ENCODE measurements at places on chromosomes 3 and 15. TPM values are rescaled to one million over a fixed set of nuclear protein-coding genes. Genes with fewer than 3 reads are reported as not detected.

DZIP3 gene
- total RNA-seq: 4.7 TPM

TBL1XR1 gene
- total RNA-seq: 160 TPM

LSAMP gene
- total RNA-seq: not detected

ANKRD34C gene
- total RNA-seq: not detected

PARP16 gene
- 11.7 TPM for total RNA-seq

ALDH1A3 gene
- not detected for total RNA-seq

GOLGA8J gene
- not detected for total RNA-seq

ITIH4 gene
- total RNA-seq: 3.6 TPM

NAA80 gene
- 20.0 TPM for total RNA-seq

STRIT1 gene
- total RNA-seq: not detected

GOLGA8S gene
- 0.07 TPM for total RNA-seq

SLC9A9 gene
- total RNA-seq: 1.1 TPM

TMC3 gene
- total RNA-seq: not detected

GRAMD2A gene
- 0.21 TPM for total RNA-seq

CFAP44 gene
- total RNA-seq: 2.7 TPM

CHRFAM7A gene
- total RNA-seq: not detected

SPTBN5 gene
- total RNA-seq: 0.65 TPM

NBEAL2 gene
- total RNA-seq: 115 TPM

GADL1 gene
- not detected for total RNA-seq

DUOXA2 gene
- not detected for total RNA-seq

P2RY14 gene
- total RNA-seq: 2.5 TPM

GRIP2 gene
- total RNA-seq: not detected

AGBL1 gene
- not detected for total RNA-seq

TEX55 gene
- not detected for total RNA-seq

ZNF80 gene
- total RNA-seq: 0.21 TPM

PFN2 gene
- total RNA-seq: 0.82 TPM

Measured in activated CD4-positive, alpha-beta T cell treated with anti-CD3 and anti-CD28 coated beads, Interleukin-2, amount 10 ng/mL, durations not matched to agents 24 days and 14 days (primary cell).